ENCODE measurements at places on chromosomes 7 and 10.

GRCh38 chr7:149865437-149865836 lies 8.3 kb upstream of the ATP6V0E2 start:
- DNase-seq: peak; percentile 44

DNA sequence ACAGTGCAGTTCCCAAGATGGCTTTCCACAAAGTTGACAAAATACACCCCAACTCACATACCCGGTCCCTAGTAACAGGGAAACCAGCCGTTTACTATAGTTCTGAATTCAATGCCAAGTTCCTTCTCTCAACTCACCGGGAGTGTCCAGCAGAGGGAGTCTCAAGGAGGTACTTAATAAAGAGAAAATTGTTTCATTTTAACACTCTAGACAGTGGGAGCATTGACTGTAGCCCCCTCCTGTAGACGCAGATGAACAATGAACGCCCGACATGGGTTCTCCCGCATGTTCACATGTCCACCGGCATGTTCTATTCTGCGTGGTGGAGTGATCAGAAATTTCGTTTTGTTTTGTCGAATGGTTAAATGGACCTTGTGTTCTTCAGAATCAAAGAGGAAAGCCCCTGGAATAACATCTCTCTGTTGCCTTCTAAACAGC lies 1.9 kb downstream of the HIPK2 start:
- DNase-seq: no peak

- DNase-seq: no peak
Measured at GRCh38 chr7:108328174-108328651, 128.0 kb downstream of the NRCAM start.

GRCh38 chr10:133445751-133446708 lies 7.7 kb upstream of the SCART1 start:
- no peak for DNase-seq

- no peak for DNase-seq
Measured at GRCh38 chr10:123475466-123475865, 190.7 kb upstream of the GPR26 start.

- no peak for DNase-seq
Measured at GRCh38 chr7:149846436-149847046, 8.4 kb downstream of the ZNF862 start.

DNA sequence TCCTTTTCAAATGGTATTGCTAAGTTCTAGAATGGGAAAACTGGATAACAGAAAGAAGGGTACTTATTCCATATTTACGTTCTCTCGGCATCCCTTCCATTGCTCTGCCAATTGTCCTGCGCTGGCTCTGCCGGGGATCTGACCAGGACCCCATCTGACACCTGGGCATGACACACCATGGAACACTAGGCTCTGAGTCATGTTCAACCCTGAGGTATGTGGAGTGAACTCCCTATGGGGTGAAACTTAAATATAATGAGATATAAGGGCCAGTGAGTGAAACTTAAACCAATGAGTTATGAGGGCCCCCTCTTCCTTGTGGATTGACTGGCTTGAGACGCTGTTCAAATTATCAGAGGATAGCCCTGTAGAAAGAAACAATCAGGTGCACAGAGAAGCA lies 55.1 kb upstream of the ZEB1 start:
- no peak for DNase-seq

GRCh38 chr7:41786404-41786803 lies 83.5 kb upstream of the INHBA start:
- DNase-seq: no peak

- no peak for DNase-seq
Measured at GRCh38 chr7:50733552-50733951, 49.1 kb downstream of the GRB10 start.

- DNase-seq: no peak
Measured at GRCh38 chr7:155375337-155376277, 77.9 kb downstream of the INSIG1 start.

DNA sequence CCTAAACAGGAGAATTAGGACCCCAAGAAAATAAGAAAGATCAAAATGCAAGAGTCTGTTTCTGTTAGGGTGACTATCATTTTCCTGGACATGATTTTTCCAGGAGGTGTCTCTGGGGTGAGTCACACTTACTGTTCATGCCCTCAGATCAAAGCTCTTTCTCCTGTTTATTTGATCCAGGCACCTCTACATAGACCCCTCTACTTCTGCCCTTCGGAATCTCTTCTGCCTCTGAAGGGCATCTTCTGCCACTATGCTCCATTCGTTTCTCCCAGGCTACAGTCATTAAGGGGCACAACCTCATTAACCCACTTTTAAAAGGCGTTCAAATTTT lies 1328.0 kb downstream of the GATA3 start:
- DNase-seq: no peak

GRCh38 chr10:36577126-36577525 lies 548.3 kb upstream of the ANKRD30A start:
- no peak for DNase-seq

- DNase-seq: peak; percentile 7
Measured at GRCh38 chr7:24756545-24757352, 515 bp downstream of the GSDME start.

- no peak for DNase-seq
Measured at GRCh38 chr7:22143491-22143890, 197.8 kb upstream of the CDCA7L start.

- no peak for DNase-seq
Measured at GRCh38 chr7:32881074-32881982, 10.2 kb downstream of the KBTBD2 start.

DNA sequence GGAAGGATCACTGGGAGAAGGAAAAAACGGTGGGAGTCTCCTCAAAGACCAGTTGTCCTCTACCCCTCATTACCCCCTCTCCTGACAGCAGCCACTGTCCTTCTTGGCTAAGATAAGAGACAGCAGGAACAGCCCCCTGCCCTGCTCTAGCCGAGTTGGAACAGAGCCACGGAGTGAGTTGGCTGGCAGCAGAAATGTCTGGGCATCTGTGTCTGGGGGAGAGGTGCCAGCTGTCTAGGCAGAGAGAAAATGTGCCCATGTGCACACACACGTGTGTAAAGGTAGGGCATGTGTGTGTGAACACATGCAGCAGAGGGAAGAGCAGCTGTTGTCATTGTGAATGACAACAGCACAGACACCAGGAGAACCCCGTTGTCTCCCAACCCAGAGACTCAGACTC lies 9.4 kb upstream of the HILPDA start:
- DNase-seq: no peak

DNA sequence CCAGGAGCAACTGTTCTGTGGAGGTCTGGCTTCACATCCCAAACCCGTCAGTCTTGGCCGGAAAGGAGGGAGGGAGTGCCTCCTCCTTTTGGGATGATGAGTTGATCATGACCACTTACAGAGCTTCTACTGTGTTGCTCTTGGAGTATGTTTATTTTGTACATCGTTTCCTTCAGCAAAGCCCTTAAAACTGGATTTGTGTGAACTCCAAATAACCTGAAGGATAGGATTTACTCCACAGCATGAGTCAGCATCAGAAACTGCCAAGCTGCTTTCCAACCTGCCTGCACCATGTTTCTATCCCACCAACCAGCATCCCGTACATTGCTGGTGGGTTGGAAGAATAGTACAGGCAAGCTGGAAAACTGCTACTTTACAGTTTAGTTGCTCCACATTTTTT lies 3.5 kb downstream of the CCDC201 start:
- no peak for DNase-seq

DNA sequence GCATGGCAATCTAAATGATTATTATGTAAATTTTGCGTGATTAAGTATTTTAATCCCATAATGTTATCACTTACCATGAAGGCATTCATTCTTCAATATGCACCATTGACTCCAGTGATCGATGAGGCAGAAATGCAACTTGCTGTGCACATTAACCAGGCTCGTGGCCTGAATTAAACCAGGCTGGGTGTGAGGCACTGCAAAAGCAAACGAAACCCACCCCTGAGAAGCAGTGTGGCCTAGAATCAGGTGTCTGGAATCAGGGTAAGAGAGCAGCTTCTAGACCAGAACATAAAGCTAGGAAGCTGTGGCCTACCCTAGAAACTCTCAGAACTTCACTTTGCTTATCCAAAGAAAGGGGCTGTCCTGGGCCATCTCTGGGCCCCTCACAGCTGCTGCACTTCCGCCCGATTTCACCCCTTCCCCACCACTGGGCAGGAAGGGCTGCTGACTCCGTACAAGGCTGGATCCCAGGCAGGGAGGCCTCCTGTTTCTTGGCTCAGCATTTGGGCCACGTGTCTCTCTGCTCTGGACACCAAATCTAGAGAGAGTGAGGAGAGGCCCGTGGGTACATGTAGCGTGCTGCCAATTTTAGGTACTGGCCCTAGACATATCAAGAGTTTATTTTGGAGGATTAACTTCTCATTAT lies 4.4 kb downstream of the PTPRE start:
- DNase-seq: no peak

- no peak for DNase-seq
Measured at GRCh38 chr10:22683140-22683389, 31.3 kb downstream of the PIP4K2A start.

DNA sequence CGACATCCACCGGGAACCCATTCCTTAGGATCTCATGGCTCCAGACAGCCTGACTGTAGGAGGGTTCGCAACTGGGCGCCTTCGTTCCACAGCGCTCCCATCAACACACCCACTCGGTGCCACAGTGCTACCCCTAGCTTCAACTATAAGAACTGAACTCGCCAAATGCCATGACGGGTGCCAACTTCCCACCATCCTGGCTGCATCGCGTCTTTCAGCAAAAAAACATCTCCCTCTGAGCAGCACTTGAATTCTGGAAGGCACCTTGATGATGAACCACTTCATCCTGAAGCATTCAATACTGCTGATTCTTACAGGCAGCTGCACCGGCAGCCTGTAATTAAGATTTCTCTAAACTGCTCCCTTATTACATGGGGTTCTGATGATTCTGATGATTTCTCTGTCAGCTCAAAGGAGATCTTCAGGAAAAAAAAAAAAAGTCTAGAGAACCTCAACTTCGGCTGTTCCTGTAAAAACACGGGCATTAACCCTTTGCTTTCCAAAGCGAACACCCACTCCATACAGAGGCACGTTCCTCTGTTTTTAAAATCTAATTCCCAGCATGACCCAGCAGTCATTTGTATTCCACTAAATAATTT lies 1.3 kb downstream of the CYTH3 start:
- DNase-seq: no peak

- DNase-seq: no peak
Measured at GRCh38 chr7:108009873-108010272, 6.9 kb upstream of the LAMB1 start.
